ENCODE measurements at places on chromosomes 1 and 21. TPM values are rescaled to one million over a fixed set of nuclear protein-coding genes. Genes with fewer than 3 reads are reported as not detected.
A peak's percentile ranks its signal among the peaks of the same experiment; 100 is the strongest.

Gene MARK1
- total RNA-seq = 11.3 TPM

Gene LCE1A
- total RNA-seq = not detected

Gene HES5
- total RNA-seq = 0.35 TPM

Gene GPR37L1
- not detected for total RNA-seq

Gene ZC3H11A
- total RNA-seq = 76.2 TPM

Gene TCEA3
- total RNA-seq = 26.5 TPM

Gene HSD3B2
- total RNA-seq = not detected

- peak overlapping the region; percentile 31 for H3K4me3 ChIP-seq
- no peaks in the 10 kb centered on the region for H3K27me3 ChIP-seq
Observed at GRCh38 chr21:38766987-38767722, 38.6 kb upstream of the ETS2 start.

DNA sequence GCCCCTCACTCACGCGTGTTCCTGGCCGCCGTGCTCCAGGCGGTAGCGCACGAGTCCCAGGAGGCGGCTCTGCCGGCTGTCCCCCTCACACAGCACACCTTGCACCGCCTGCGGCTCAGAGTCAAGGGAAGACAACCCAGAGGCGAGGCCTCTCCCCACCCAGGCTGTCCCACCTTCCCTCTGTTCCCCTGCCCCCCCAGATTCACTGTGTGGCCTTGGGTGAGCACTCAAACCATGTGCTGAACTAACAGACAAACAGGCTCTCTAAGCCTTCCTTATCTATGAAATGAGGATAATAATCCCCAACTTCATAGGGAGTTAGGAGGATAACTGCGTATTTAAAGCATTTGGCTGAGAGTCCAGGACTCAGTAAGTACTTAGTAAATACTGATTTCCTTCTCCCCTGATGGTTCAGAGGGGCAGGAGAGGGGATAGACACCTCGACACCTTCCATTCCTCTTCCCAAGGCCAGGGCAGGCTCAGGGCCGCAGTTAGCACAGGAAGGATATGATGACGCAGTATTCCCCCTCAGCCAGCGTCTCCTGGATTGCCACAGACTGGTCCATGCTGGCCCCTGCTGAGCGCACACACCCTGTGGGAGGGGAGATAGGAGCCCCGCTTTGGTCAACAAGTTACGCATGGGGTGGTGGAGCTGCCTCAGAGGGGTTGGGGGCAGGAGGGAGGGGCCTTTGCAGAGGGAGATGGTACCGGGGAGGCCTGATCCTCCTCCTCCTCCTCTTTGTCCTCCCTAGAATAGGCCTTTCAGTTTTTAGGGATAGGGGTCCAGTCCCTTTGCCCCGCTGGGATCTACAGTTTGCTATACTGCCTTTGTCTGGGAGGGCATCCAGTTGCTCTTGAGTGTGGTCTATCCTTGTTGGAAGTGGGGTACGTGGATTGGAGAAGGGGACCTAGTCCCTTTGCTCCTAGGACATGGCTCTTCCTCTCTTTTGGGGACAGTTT lies 830 bp downstream of the INPP5B start:
- no peaks in the 10 kb centered on the region for H3K27me3 ChIP-seq
- peaks cover 6% of the 10 kb centered on the region for H3K4me1 ChIP-seq
- H3K4me3 ChIP-seq = peak overlapping the region; percentile 59
- no peaks in the 10 kb centered on the region for H3K36me3 ChIP-seq

GRCh38 chr1:207194197-207194596 lies 90.2 kb downstream of the C4BPA start:
- H3K4me1 ChIP-seq = no peaks in the 10 kb centered on the region
- H3K27me3 ChIP-seq = no peaks in the 10 kb centered on the region
- no peaks in the 10 kb centered on the region for H3K36me3 ChIP-seq
- H3K27ac ChIP-seq = no peak overlapping the region
- no peak for DNase-seq

- H3K4me3 ChIP-seq = no peak overlapping the region
- no peaks in the 10 kb centered on the region for H3K4me1 ChIP-seq
- no peaks in the 10 kb centered on the region for H3K27me3 ChIP-seq
- DNase-seq = no peak
- no peak overlapping the region for H3K27ac ChIP-seq
- H3K36me3 ChIP-seq = no peaks in the 10 kb centered on the region
Observed at GRCh38 chr1:188958461-188959115, 1519.1 kb downstream of the BRINP3 start.

GRCh38 chr1:84736445-84736844 lies 46.2 kb upstream of the SSX2IP start:
- H3K4me1 ChIP-seq = no peaks in the 10 kb centered on the region
- no peak overlapping the region for H3K27ac ChIP-seq
- H3K4me3 ChIP-seq = no peak overlapping the region
- no peaks in the 10 kb centered on the region for H3K27me3 ChIP-seq
- DNase-seq = no peak

DNA sequence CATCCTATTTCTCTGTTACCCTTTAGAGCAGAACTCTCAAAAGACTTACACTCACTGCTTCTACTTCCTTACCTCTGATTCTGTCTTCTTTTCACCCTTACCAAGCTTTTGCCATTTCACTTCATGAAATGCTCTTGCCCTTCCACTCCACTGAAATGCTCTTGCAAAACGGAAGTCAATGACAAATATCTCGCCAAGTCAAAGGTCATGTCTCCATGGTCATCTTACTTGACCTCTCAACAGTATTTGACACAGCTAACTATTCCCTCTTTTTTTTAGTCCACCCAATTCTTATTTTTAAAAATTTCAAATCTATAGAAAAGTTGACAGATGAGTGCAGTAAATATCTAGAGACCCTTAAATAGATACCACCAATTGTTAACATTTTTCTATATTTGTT lies 107.7 kb downstream of the OLFML2B start:
- no peak overlapping the region for H3K27ac ChIP-seq
- no peak overlapping the region for H3K4me3 ChIP-seq
- no peaks in the 10 kb centered on the region for H3K27me3 ChIP-seq
- H3K4me1 ChIP-seq = no peaks in the 10 kb centered on the region
- peaks cover 47% of the 10 kb centered on the region for H3K36me3 ChIP-seq

GRCh38 chr1:207071426-207071825 lies 17.2 kb upstream of the C4BPB start:
- peaks cover 23% of the 10 kb centered on the region for H3K4me1 ChIP-seq
- no peak for DNase-seq
- H3K4me3 ChIP-seq = no peak overlapping the region
- H3K36me3 ChIP-seq = peaks cover 11% of the 10 kb centered on the region
- H3K27ac ChIP-seq = no peak overlapping the region

DNA sequence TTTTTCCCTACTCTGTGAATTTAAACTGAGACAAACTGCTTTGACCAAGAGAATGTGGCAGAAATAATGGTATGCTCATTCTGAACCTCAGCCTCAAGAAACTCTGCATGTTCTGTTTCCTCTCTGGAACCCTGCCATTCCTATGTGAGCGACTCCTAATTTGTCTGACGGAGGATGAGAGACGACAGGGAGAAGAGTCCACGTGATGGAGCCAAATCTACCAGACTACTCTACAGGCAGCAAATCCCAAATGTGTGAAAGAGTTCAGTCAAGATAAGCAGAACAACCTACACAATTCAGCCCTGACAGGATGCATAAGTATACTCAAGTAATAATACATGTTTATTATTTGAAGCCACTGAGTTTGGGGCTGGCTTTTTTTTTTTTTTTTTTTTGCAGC lies 153.5 kb downstream of the DPYD start:
- no peak for DNase-seq
- H3K27me3 ChIP-seq = no peaks in the 10 kb centered on the region
- no peak overlapping the region for H3K4me3 ChIP-seq
- H3K27ac ChIP-seq = no peak overlapping the region

- peaks cover 24% of the 10 kb centered on the region for H3K36me3 ChIP-seq
- no peaks in the 10 kb centered on the region for H3K27me3 ChIP-seq
- no peak for DNase-seq
- peaks cover 20% of the 10 kb centered on the region for H3K4me1 ChIP-seq
- peak overlapping the region; percentile 88 for H3K4me3 ChIP-seq
- peak overlapping the region; percentile 94 for H3K27ac ChIP-seq
Observed at GRCh38 chr1:224357626-224358124, 996 bp downstream of the CNIH4 start.

DNA sequence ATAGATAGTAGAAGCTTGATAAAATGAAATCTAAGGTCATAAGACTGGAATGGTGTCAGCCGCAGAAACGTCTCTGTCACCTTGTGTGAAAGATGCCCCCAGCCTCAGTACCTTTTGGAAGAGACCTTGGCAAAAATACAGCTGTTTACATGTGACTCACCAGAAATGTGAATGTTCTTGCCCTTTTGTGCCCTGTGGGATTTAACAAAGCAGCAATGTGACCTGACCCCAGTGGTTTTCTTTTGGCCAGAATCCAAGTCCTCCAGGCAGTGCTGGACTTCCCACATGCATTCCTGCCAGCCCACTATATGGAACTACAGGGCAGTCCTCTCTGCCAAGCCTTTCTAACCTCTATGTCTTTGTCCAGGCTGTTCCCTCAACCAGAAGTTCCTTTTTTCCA lies 27.2 kb upstream of the LRRC8C start:
- peaks cover 67% of the 10 kb centered on the region for H3K4me1 ChIP-seq
- no peak overlapping the region for H3K4me3 ChIP-seq
- no peak overlapping the region for H3K27ac ChIP-seq
- DNase-seq = no peak
- H3K27me3 ChIP-seq = no peaks in the 10 kb centered on the region
- H3K36me3 ChIP-seq = no peaks in the 10 kb centered on the region
